ENCODE measurements at places on chromosomes 7 and 10. TPM values are rescaled to one million over a fixed set of nuclear protein-coding genes. Genes with fewer than 3 reads are reported as not detected.

C10orf67 gene
- 1.1 TPM for polyA plus RNA-seq

DNA sequence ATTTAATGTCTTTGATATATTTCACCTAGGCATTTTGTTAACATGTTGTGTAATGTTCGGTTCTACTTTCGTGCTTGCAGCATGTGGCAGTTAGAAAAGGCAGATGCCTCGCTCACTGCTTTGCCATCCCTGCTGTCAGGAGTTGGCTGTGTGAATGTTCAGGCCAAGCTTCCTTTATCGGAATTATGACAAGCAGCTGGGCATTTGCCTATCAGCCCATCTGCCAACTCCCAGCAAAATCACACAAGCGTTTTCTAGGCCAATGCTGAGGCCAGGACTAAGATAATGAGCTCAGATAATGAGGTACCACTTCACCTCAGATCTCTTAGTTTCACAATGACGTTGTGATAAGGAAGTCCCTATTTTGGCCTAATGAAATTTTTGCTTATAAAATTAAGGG, 212.7 kb upstream of the FAM3C start:
- DNase-seq: peak; percentile 6

BICC1 gene
- polyA plus RNA-seq: 2.2 TPM

- DNase-seq: no peak
Observed at GRCh38 chr10:68163735-68164134, 54.4 kb downstream of the MYPN start.

DNA sequence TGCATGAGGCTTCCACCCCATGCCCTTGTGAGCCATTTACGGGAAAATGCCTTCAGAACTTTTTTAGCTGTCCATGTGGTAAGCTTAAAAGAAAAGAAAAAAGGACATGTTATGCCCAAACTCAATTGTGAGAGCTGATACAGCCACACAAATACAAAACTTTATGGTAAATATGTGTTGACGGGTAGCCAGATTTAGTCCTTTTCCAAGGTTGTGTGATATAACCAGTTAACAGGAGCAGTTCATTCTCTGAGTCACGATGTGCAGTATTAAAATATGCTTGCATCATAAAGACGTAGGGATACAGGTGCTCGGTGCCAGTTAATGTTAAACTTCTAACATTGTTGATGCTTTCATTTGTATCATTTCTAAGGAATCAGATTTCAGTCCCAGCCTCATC, 350.4 kb downstream of the DNAJB6 start:
- no peak for DNase-seq

DNA sequence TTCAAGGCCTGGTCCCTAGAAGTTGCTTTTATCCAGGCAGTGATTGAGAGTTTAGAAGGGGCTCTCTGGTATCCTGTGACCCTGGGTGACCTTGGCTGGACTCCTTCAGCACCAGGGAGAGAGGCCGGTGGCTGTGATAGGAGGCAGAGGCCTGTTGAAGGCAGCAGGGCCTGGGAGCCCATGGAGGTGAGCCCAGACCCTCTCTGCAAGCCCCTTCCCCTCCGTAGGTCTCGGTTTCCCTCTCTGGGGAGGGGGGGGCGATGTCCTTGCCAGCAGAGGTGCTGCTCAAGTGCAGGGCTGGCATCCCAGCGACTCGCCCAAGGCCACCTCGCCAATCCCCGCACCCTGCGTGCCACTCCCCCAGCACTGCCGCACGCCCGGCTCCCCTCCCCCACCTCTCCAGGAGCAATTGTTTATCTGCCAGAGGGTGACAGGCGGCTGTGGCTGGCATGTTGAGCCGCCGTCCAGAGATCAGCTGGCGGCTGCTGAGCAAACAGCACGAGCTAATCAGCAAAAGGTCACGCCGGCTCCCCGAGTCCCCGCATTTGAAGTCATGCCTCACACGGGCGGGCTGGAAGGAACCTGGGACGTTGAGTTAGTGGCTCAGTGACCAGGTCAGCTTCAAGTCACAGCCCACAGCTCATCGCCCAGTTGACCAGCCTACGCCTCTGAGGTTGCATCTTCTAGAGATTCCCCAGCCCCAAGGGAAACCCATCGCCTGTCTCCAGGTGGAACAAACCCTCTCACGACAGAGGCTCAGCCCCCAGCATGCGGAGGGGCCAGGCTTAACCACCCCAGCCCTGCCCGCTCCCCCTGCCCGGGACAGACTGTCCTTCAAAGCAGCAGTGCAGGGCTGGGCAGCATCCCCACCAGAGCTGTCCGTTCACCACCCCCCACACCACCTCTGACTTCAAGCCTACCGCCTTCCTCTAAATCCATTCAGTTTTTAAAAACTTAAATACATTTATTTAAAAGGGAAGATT, 43.7 kb downstream of the ELFN1 start:
- DNase-seq: peak; percentile 91

DNA sequence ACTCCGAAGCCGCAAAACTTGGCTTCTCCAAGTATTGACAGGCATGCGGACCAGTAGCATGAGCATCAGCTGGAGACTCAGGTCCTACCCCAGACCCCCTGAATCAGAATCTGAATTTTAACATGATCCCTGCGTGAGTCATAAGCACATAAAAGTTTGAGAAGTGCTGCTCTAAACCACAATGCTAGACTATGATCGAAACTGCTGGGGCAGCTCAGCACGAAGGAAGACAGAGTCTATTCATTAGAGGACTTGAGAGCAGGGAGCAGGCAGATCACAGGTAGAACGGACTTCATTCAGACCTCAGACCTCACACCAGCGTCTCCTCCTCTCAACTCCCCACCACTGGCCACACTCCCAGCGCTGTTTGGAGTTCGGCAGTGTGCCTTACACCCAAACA, 16.9 kb downstream of the CAMK2G start:
- no peak for DNase-seq

DNA sequence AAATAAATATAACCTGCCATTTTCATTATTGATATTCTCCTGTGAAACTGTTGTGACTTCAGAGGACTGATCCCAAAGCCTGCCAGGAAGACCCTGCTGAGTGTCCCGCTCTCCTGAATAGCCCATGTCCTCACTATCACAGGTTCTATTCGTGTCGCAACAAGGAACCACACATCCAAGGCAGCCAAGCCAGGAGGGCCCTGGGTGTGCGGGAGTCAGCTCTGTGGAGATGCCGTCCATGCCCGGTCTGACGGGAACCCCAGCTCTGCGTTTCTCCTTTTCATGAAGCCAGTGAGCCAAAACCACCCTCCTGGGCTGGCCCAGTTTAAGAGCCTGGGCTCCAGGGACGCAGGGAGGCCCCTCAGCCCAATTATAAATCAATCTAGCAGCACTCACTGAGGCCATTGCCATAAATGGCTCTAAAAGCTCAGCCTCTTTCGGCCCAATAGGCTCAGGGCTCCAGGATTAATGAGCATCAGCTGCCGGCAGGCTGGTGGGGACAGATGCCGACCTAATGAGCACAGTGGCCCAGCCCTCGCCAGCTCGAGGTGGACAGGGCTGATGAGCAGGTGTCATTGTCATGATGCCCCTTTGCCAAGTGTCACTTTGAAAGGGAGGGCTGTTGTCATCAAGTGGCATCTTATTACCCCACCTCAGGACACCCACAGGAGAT, 177.9 kb downstream of the PLXNA4 start:
- DNase-seq: no peak

DNA sequence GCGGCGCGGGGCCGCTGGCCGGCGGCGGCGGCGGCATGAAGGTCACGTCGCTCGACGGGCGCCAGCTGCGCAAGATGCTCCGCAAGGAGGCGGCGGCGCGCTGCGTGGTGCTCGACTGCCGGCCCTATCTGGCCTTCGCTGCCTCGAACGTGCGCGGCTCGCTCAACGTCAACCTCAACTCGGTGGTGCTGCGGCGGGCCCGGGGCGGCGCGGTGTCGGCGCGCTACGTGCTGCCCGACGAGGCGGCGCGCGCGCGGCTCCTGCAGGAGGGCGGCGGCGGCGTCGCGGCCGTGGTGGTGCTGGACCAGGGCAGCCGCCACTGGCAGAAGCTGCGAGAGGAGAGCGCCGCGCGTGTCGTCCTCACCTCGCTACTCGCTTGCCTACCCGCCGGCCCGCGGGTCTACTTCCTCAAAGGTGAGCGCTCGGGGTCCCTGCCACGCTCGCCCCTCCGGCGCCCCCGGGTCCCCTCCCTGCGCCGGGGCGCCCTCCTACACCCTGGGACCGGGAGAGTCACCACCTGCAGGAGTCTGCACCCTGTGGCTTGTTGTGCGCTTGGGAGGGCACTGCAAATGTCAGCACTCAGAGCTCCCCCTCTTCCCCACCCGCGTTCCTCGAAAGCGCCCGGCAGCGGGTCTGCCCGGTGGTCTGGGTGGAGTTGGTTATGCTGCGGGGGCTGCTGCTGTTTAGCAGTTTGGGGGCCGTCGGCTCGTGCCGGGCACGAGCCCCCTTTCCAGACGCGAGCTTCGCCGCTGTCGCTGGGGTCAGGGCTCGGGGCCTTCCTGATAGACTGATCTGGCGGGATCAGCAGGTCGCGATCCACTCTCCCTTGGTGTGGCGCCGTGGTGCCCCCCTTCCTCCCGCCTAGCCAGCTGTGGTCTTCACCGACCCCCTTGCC, 627 bp downstream of the DUSP5 start:
- peak; percentile 76 for DNase-seq

RBP3 gene
- not detected for polyA plus RNA-seq

UCMA gene
- polyA plus RNA-seq: not detected

PRSS37 gene
- polyA plus RNA-seq: not detected

GRCh38 chr7:95200741-95201140, 123.6 kb downstream of the PON1 start:
- DNase-seq: no peak

CISD1 gene
- polyA plus RNA-seq: 40.8 TPM

ZNF107 gene
- polyA plus RNA-seq: 2.0 TPM

Data from SK-N-SH (cell line).